ENCODE measurements at places on chromosomes 16 and 17. TPM values are rescaled to one million over a fixed set of nuclear protein-coding genes. Genes with fewer than 3 reads are reported as not detected.

The SLC47A1 gene
- total RNA-seq = 0.83 TPM

The USH1G gene
- not detected for total RNA-seq

The KRT12 gene
- total RNA-seq = not detected

DNA sequence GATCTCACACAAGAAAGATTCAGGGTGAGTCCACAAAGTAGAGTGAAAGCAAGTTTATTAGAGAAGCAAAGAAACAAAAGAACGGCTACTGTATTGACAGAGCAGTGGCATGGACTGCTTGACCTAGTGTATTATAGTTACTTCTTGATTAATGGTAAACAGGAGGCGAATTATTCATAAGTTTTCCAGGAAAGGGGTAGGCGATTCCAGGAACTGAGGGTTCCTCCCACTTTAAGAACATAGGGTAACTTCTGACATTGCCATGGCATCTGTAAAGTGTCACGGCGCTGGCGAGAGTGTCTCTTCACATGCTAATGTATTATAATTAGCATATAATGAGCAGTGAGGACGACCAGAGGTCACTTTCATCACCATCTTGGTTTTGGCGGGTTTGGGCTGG lies 93.2 kb downstream of the CACNG3 start:
- DNase-seq = no peak

The FOXO3B gene
- 2.5 TPM for total RNA-seq

GRCh38 chr16:68481636-68482035 lies 33.3 kb upstream of the SMPD3 start:
- DNase-seq = no peak

The NPIPA8 gene
- 0.43 TPM for total RNA-seq

DNA sequence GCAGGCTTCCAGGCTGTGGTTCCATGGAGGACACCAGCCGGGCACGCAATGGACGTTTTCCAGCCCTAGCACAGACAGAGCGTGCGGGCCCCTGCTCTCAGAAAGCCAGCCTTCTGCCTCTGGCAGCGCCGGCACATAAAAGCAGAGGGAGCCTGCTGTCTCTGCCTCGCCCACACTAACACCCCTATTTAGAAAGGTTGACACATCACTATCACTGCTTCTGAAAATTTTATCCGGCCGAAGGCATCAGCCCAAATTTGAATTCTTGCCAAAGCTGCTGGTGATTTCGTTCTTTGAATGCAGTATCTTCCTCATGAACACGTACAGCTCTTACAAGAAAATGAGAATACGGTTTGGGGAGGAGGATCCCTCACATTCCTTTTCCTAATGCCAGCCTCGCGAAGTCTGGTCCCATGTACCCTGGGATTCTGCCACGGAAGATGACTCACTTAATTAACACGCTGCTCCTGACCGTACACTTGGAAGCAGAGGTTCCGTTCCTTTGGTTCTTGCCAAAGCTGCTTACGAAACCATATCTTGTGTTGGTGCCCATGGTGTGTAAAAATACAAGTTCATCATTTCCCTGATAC lies 1.3 kb upstream of the RAB11FIP3 start:
- no peak for DNase-seq

DNA sequence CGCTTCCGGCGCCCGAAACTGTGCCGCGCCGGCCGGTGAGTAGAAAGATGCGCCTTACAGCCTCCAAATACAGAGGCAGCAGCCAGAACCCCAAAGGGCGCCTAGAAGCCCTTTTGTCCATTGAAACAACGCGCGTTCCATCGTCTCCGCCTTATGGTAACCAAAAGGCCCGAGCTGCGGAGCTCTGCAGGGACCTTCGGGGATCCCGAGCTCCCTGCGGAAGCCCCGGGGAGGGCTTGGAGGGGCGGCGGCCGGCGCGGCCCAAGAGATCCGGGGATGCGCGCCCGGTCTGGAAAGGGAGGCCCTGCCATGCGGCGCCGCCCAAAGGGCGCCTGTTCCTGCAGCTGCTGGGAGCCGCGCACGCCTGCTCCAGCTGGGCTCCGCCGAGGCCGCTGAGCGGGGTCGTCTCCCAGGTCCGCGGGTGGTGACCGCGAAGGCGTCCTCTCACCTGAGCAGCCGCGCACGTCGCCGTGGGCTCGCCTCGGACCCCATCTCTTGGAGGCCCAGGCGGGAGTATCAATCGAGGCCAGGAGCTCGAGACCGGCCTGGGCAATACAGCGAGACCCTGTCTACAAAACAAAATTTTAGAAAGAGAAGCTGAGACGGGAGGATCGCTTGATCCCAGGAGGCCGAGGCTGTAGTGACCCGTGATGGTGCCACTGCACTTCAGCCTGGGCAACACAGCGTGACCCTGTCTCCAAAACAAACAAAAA lies 742 bp upstream of the FBXO31 start:
- DNase-seq = no peak

The TEKT5 gene
- total RNA-seq = not detected

DNA sequence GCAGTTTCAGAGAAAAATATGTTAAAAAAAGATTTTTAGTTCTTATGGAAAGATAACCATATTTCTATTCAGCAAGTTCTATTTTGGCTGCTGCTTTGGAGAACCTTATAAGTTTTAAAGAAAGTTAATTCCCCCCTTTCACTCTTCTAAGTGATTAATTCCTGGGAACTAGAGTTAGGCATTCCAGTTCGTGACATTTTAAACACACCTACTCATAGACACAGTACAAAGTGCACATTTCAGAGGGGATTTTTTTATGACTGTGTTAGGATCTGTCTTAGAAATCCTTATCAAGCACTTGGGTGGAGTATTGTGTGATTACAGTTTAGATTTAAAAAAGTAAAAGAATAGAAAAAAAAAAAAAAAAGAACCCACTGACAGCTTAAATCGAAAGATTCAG lies 3.5 kb upstream of the CDH11 start:
- no peak for DNase-seq

- no peak for DNase-seq
These were observed at the start of gene PRSS33 for GRCh38 chr16:2787406-2787805. TSS of gene PRSS33 (minus strand) at chr16:2787560. CDS start at chr16:2786547, 1,013 bp downstream.

GRCh38 chr17:81808778-81809555 lies 5.0 kb downstream of the GCGR start:
- no peak for DNase-seq
